ENCODE measurements at places on chromosomes 2 and 18.

DNA sequence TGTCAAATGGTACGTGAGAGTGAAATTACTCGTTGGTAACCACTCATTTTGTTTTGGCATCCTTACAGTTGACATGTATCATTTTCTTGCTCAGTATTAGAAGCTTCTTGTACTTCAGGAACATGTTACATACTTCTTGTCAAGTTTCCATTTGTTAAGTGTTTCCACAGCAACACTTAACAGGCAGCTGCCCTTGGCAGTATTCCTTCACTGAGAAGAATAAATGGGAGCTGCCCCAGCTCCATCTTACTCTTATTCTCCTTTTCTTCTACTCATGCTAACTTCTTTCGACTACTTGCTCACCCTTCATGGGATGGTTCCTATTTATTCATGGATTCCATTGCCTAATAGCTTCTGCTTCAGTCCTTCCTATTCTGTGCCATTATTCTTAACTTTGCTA is 60.1 kb upstream of the TUBA3E start:
- DNase-seq: no peak

DNA sequence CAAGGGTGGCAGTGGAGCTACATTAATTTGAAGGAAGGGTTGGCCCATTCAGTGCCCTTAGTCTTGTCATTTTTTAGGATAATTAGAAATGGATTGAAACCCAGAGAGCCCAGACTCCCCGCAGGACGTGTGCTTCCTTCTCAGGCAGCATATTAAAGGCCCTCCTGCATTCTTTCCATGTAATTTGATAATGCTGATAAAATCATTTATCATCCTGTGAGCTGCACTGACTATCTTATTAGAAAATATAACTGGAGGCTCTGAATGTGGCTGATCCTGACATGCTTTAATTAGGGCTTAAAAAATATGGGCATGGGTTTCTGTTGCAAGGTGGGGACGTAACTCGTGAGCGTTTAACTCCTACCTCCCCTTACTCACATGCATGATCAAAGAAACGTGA is 148.1 kb downstream of the ACKR3 start:
- DNase-seq: no peak

GRCh38 chr2:46951290-46952064 is 35.9 kb upstream of the MCFD2 start:
- no peak for DNase-seq

DNA sequence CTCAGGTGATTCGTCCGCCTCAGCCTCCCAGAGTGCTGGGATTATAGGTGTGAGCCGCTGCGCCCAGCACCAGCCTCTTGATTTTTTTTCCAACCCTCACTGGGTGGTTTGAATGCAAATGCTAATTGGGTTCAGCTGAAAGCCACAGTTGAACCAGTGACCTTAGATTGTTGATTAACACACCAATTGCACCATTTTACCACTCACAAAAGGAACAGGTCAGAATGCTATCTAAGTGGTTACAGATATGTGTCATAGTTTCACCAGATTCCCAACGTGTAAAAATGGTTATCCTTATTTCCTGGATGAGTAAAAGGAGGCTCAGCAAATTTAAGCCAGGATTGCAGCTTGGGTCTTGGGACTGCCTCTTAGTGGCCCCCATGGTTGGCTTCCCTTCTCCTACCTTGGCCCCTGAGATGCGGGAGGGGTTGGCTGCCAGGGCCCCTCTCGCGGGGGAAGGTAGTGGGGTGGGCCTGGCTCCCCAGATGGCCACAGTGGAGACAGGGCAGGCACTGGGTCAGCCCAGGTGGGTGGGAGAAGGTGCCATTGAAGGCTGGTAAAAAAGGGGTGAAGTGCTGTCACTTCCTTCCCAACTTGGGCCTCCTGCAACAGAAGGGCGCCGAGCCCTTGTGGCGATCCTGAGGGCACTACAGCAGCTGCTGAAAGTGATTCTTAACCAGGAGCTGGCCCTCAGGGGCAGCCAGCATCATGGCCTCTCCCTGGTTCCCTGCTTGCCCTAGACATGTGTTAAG is 164.9 kb upstream of the HAAO start:
- no peak for DNase-seq

DNA sequence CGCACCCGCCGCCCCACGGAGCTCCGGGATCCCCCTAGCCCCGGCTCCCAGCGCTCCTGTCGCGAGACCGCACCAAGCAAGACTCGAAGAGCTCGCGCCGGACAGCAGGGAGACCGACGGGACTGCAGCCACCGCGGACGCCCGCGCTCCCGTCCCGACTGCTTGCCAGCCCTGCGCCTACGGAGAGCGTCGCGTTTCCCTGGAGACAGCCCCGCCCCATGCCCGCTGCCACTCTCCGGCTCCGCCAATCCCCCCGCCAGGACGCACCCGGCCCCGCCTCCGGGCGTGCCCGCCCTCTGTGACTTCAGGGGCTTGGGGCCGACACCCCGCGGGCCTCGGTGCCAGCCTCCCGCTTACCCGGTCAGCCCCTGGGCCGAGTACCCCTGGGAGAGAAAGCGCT is at the start of gene ANKMY1:
ANKMY1 (minus strand) TSS at position 181 of the 400 bp plus-strand sequence. CDS start 653 bp downstream, outside the sequence.
- no peak for DNase-seq

- peak; percentile 97 for DNase-seq
Measured at GRCh38 chr2:234463626-234464290, 33.1 kb downstream of the ARL4C start.

- no peak for DNase-seq
Measured at GRCh38 chr2:8255448-8255800, 426.4 kb upstream of the ID2 start.

DNA sequence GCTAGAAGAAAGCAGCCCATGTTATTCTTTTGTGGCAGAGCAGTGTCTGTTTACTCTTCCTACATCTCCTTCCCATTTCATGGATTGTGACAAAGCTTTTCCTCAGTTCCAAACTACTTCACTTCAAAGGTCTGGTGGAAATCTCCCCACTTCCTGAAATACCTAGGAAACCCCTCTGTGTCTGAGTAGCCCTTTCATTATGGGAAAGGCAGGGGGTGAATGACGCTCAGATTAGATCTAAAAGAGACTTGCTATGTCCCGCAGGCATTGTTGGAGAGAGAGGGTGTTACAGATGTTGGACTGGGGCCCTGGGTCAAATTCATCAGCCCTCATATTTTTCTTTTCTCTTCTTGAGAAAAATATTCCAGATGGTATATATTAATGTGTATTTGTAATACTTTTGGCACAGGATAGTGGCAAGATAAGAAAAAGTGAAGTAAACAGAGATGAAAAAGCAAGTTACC is 675.0 kb downstream of the IRS1 start:
- no peak for DNase-seq

DNA sequence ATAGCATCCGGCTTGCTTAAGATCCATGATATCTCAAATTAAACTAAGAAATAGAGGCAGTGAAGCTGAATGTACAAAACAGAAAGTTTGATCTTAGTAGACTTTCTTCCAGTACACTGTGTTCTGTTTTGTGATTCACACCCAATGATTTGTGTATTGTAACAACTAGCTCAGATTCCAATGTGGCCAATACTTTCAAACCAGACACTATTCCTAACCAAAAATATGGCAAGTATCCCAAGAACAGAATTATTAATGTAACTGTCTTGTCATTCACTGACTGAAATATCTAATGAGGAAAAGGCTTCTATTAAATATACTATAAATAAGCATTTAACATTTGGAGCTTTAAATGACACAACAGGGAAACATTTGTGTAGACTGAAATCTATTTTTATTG is 299.1 kb downstream of the NRXN1 start:
- DNase-seq: no peak

DNA sequence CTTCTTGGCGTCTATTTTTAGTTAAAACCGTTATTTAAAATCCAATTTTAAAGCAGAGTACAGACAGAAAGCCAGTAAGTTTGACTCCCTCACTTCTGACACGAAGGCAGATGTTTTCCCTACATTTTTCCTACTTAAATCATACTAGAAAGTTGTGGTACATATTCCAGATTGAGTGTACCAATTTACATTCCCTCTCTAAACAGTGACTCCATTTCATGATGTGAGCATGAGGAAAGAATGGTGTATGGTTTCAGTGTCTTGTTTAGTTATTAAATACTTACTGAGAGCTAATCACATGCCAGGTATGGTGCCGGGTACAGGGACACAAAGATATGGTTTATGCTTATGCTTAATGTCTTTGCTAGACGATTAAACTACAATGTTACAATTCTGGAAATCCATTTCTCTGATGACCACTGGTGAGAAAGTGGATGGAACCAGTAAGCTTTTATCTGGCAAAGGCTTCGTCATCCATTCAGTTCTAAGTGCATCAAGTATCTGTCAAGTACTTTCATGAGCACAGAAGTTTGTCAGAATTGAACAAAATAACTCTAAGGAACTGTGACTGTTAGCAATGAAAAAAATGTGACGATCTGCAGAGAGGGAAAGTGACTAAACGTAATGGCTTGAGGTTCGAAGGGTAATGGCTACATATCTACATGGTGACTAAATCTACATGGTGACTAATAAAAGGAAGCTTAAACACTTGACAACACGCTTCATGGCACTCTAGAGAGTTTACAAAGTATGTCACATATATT is 25.7 kb downstream of the MAP4K3 start:
- DNase-seq: peak; percentile 82

DNA sequence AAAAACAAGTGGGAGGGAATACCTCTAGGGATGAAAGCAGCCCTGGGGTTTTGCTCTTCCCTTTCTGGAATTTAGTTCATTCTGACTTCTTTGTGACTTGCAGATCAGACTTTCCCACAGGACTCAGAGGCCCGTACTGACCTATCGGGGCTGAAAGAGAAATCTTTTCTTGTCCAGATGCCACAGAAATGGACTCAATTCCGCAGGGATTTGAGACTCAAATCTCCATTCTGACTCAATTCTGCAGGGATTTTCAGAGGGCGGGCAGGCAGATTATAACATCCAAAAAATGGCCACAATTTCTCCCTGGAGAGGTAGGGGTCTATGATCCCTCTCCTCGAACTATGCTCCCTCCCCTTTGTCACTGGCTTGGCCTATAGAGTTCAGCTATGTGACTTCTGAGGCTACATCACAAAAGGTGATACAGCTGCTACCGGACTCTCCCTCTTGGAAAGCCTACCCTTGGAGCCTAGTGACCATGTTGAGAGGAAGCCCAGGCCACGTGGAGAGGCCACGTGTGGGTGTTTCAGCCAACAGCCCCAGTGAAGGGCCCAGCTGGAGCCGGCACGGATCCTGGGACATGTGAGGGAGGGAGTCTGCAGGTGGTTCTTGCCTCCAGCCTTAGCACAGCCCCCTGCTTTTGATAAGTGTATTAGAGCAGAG is 4.8 kb upstream of the EFHD1 start:
- DNase-seq: no peak

GRCh38 chr2:120606931-120607330 is 128.7 kb upstream of the GLI2 start:
- no peak for DNase-seq

- DNase-seq: peak; percentile 54
Measured at GRCh38 chr2:233643128-233643527, 6.9 kb downstream of the UGT1A10 start.

GRCh38 chr2:6589150-6589549 is 276.6 kb downstream of the CMPK2 start:
- no peak for DNase-seq

GRCh38 chr2:18925296-18925695 is 335.9 kb upstream of the NT5C1B start:
- no peak for DNase-seq

DNA sequence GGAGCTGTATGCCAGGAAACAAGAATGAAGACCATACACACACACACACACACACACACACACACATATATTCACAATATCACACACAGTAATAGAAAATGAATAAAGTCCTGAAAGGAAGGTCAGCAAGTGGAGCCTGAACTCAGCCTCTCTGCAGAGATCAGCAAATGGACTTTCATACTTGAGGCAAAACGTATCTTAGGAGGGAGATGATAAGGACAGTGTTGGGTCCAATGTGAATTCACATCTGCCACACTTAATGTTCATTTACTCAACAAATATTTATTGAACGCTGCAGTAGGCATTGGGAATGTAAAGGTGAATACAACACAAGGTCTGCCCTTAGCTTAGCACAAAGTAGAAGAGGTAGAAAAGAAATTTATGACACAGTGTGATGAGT is 2.7 kb upstream of the MTLN start:
- no peak for DNase-seq

DNA sequence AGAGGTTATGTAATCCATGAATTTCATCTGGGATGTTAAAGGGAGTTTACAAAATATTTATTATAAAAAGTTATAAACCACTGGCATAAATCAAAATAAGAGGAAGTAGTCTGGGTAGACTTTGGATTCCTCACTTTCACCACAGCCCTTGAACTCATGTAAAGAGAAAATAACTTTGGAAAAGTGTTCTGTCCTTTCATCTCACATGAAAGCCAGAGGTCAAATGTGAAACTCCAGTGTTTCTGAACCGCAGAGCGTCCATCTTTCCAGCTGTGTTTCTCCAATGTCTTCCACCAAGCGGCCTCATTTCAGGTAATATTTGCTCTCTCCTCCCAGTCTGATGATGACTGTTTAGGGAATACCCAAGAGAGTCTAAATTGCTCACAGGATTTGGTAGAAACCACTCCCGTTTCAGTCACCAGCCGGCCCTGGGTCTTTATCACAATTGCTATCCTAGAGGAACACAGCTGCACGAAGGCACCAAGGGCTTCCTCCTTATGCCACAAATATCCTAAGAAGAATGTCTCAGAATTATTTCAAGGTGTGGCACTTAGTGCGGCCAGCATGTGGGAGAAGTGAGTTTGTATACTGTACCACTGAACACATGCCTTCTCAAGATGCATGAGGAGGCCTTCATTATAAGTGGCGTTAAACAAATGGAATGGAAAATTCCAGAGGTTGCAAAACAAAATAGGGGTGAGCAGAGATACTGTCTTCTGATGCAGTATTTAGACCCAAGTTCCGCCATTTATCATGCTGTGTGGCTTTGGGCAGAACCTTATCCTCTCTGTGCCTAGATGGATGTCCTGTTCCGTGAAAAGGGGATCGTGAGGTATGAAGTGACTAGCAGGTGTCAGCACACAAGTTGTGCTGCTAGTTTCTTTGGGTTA is 63.8 kb downstream of the ACTR2 start:
- DNase-seq: no peak

- DNase-seq: no peak
Measured at GRCh38 chr18:26653943-26654615, 105.7 kb upstream of the KCTD1 start.

- no peak for DNase-seq
Measured at GRCh38 chr2:54551123-54551756, 95.1 kb downstream of the SPTBN1 start.

GRCh38 chr2:64283641-64284361 is 139.6 kb upstream of the PELI1 start:
- peak; percentile 68 for DNase-seq

- no peak for DNase-seq
Measured at GRCh38 chr2:23476786-23477185, 91.8 kb downstream of the KLHL29 start.

GRCh38 chr2:180829836-180830235 is 150.6 kb upstream of the UBE2E3 start:
- no peak for DNase-seq

- peak; percentile 12 for DNase-seq
Measured at GRCh38 chr2:191023235-191023679, 9.3 kb upstream of the STAT1 start.

GRCh38 chr2:7014174-7014640 is 97.0 kb downstream of the RNF144A start:
- DNase-seq: peak; percentile 25
